ENCODE measurements at places on chromosomes 6 and 20. TPM values are rescaled to one million over a fixed set of nuclear protein-coding genes. Genes with fewer than 3 reads are reported as not detected.

GRCh38 chr6:30060606-30061091 lies 416 bp upstream of the POLR1H start:
- DNase-seq = peak; percentile 39

DNA sequence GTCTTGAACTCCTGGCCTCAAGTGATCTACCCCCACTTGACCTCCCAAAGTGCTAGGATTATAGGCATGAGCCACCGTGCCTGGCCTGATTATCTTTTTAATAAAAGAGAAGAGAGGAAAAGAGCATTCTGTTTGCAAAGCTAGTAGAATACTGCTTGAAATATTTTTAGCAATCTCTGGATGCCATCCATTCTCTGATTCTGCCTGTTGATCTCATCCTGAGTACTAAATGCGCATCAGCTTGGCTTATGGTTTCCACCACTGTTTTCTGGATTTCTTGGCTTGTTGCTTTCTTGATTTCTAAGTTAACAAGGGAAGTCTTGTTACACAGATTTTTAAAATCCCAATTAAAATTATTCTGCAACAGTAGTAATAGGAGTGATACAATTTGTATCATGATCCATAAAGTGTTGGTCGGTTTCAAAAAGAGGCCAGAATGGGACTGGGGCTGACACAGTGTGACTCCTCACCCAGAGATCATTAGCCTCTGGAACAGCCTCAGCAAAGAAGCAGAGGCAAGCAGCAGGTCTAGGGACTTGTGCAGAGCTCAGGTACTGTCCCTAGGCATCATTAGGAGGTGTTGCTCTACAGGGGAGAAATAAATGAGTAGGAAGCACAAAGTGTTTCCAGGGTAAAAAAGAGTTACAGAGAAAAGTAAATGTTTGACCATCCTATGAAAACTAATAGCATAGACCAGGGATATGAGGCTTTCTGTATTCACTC lies 17.8 kb upstream of the SLC16A10 start:
- DNase-seq = no peak

DNA sequence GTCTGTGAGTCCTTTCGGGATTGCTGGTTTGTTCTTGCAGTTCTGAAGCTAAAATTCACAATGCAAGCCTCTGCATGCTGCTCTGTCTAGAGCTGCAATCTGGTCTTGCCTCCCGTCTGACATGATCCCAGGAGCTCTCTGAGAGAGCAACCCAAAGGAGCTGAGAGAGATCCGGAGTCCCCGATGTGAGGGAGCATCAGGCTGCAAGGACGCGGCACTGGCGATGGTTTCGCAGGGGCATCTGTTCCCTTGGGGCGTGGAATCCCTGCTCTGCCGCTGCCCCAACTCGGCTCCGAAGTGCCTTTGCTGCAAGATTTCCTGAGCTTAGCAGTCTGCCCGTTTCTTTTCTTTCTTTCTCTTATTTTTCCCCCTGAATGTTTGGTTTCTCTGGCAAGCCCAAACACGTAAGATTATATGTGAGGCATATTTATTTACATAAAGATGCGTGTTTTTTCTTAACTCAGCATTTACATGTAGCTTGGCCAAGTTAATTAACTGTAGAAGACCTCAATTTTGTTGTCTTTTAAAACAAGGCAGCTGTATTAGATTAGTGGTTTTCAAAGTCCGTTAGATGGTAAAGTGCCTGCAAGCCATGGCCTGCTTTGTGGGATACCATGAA lies 873.0 kb downstream of the KIF16B start:
- DNase-seq = no peak

GRCh38 chr6:45200510-45200909 lies 127.6 kb upstream of the RUNX2 start:
- DNase-seq = no peak

DNA sequence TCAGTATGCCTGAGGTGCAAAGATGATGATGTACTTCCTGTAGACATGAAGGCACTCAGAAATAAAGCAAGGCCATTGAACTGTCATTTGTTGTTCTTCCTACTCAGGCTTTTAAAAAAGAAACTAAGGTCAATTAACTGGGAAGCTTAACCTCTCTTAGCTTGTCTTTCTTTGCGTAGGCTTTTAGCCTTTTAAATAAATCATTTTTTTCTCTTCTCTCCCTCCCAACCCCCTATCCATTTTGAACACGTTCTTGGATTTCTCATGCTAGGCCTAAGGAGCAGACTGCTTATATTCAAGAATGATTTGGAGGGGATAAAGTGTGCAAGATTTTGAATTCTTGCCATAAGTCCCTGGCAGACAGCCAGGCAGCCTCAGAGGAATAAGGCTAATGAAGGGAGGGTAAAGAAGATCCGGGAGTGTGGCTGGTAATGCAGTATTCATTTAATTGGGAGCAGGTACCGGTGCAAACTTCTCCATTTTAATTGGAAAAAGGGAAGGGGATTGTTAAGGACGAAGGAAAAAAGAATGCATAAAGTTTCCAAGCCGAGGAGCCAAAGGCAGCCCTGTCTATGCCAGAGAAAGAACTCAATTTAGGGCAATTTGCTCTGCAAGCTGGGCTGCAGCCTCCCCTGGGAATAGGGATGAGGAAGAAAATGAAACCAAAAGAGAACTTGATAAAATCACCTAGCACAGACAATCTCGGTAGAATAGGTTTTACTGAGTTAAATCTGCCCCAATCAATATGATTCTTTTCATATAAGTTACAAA lies 343.8 kb upstream of the MMS22L start:
- no peak for DNase-seq

- DNase-seq = no peak
These were observed 310.5 kb upstream of the JAG1 start for GRCh38 chr20:10984294-10984693.

GRCh38 chr6:43020847-43021246 lies 576 bp upstream of the RRP36 start:
- DNase-seq = peak; percentile 56

DNA sequence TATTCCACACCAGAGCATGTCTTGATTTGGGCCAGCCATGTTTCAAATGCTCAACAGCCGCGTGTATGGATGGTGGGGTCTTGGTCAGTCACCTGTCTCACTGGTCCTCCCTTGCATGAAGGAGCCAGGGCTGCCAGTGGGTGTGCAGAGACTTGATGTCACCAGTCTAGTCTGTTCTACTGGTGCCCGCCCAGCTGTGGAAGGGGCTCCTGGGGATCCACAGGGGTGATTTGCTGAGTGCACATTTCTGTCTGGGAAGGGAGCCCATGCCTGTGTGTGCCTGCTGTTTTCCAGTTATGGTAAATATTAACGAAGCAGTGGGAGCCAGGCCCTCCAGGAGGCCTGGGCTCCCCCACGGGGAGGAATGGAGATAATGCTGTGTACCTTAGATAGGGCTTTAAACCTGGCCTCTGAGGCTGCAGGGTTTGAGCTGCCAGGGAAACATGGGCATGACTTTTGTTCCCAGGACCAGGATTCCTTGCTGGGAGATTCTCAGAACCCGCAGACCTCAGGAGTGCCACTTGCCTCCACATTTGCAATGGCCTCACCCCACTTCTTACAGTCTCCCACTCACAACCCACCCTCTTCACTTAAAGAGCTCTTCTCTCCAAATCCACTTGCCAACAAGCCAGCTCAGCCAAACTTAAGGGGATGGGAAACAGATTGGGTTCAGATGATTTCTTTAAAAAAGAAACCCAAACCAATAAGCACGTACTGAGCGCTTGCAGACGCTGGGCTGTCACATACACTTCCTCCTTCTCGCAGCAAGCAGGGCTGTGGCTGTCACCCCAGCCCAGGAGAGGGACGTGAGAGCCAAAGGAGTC lies 54.1 kb downstream of the VEGFA start:
- DNase-seq = no peak

GRCh38 chr20:21312813-21313474 lies 9.8 kb downstream of the XRN2 start:
- no peak for DNase-seq

- DNase-seq = no peak
These were observed 381.7 kb upstream of the POU3F2 start for GRCh38 chr6:98452685-98453084.

- DNase-seq = no peak
These were observed 91.3 kb upstream of the OGFRL1 start for GRCh38 chr6:71197267-71197666.

- no peak for DNase-seq
These were observed 14.1 kb downstream of the DSE start for GRCh38 chr6:116384727-116385458.

DNA sequence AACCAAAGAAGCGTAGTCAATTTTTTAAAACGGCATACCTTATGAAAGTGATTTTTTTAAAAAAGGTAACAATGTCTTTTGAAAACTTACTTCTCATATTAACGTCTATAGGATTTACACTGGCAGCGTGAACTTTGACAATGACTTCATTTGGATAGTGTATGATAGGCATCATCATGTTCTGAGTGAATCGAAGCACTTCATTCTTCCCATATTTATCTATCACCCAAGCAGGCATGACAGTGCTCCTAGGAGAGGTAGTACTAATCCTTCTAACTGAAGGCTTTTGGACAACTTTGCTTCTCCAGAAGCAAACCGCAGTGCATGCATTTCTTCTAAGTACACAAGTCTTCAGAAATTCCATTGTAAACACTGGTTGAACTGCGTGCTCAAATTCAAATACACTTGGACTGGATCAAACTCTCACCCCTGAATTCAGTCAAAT lies 618 bp downstream of the RTN4IP1 start:
- DNase-seq = no peak

GRCh38 chr6:5173810-5174209 lies 86.9 kb downstream of the LYRM4 start:
- no peak for DNase-seq

GRCh38 chr20:54545676-54546358 lies 70.4 kb downstream of the DOK5 start:
- no peak for DNase-seq

DNA sequence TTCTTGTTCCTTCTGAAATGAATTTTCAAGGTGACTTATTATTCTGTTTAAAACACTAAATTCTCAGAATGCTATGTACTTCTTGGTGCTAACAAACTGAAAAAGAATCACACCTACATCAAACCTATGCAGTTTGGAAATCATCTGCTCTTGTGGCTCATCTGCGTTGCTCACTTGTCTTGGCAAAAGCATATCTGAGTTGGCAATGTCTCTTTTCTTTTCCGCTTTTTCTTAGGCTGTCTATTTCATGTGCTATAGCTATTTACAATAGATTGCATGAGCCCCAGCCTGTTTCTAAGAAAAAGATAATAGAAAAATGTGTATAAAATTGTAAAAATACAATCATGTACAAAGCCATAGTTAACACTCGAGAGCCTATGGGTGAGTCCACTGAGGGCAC lies 348.9 kb upstream of the AGPAT4 start:
- DNase-seq = no peak

DNA sequence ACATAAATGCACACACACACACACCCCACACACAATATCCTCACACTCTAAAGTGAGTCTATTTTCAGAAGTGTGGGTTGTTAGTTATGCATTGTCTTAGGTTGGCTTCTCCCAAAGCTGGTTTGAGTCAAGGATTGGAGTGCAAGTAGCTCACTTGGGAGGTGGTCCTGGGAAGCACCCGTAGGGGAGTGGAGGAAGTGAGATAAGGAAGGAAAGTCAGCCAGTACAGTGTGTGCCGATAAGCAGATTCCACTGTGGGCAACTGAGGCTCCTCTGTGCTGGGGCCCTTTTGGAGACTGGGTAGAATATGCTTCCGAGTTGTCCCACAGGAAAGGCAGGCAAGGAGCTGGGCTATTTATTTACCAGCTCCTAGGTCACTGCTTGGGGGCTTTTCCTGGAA lies 67.2 kb downstream of the PLCB4 start:
- no peak for DNase-seq

- DNase-seq = no peak
These were observed 712.7 kb downstream of the DHX35 start for GRCh38 chr20:39674842-39675241.

- DNase-seq = peak; percentile 68
These were observed 717 bp downstream of the MRPL14 start for GRCh38 chr6:44126320-44127149.

- no peak for DNase-seq
These were observed 164.0 kb downstream of the GMDS start for GRCh38 chr6:2081155-2082138.

The HLA-DRB1 gene
- not detected for total RNA-seq

The CD93 gene
- not detected for total RNA-seq

The GABRR1 gene
- total RNA-seq = 0.26 TPM

The TFAP2A gene
- 10.6 TPM for total RNA-seq

The PNPLA1 gene
- total RNA-seq = not detected

The BPI gene
- 0.06 TPM for total RNA-seq

The KCNG1 gene
- 9.3 TPM for total RNA-seq

The TDRD6 gene
- total RNA-seq = 0.10 TPM

The TBX18 gene
- 26.8 TPM for total RNA-seq

The CYP39A1 gene
- total RNA-seq = 2.6 TPM

The C20orf96 gene
- 2.3 TPM for total RNA-seq
